ENCODE measurements at places on chromosomes 1 and 21. TPM values are rescaled to one million over a fixed set of nuclear protein-coding genes. Genes with fewer than 3 reads are reported as not detected.

DNA sequence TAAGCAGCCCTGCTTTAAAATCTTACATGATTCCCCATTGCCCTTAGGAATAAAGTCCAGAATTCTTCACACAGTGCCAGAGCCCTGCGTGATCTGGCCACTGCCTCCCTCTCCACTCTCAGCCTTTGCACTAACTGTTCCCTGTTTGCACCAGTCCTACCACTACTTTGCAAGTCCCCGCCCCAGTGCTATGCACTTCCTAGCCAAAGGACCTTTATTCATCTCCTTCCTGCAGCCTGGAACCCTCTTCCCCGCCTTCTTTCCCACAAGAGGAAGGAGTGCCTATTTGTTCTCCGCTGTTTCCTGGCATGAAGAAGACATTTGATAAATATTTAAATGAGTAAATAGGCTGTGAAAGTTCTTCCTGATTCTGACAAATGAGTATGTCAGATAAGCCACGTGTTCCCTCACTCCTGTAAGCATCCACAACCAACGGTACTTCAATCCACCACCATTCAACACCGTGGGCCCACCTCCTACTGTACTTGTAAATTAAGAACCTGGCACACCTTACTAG, 23.9 kb downstream of the CAPN8 start:
- H3K4me3 ChIP-seq = no peak overlapping the region
- DNase-seq = no peak
- H3K27me3 ChIP-seq = peaks cover 20% of the 10 kb centered on the region
- peaks cover 8% of the 10 kb centered on the region for H3K4me1 ChIP-seq
- H3K27ac ChIP-seq = no peak overlapping the region
- H3K36me3 ChIP-seq = peaks cover 5% of the 10 kb centered on the region

- no peak for DNase-seq
- no peaks in the 10 kb centered on the region for H3K27me3 ChIP-seq
- no peak overlapping the region for H3K27ac ChIP-seq
- H3K4me3 ChIP-seq = no peak overlapping the region
- no peaks in the 10 kb centered on the region for H3K4me1 ChIP-seq
- H3K36me3 ChIP-seq = peaks cover 3% of the 10 kb centered on the region
These were observed 71.4 kb downstream of the USP1 start for GRCh38 chr1:62508187-62508758.

DNA sequence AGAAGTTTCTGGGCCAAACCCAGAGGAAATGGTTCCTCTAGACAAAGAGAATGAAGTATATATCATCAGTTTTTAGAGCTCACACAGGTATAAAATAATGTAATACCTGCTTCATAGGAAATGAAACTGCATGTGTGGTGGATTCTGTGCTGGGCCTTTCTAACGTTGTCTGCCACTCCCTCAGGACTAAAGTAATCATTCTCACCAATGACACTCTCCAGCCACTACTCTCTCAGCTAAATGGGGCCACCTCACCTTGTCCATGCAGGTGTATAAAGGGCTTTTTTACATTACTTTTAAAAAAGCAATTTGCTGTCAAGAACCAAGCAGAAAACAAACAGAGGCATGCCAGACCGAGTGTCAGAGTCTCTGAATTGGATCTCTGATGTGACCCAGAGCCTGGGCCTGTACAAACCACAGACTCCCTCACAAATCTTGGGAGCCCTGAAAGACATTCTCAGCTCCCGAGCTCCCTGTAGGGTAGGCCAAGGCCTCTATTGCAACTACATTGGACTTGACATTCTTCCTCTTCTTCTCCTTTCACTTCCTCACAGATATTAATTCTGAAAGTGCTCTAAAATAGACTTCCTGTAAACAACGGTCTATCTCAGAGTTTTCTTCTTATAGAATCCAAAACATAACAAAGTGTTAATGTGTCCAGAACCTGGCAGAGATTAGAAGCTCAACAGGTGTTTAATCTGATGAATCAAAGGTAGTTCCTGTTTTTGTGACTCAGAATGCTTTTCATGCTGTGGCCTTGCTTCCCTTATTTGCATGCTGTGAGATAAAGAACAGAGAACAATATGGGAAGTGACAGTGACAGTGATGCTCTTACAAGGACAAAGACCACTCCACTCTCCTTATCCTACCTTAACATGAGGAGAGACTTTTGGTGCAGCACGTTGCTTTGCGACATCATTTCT, 8.6 kb downstream of the AIM2 start:
- peaks cover 47% of the 10 kb centered on the region for H3K4me1 ChIP-seq
- no peaks in the 10 kb centered on the region for H3K27me3 ChIP-seq
- peaks cover 62% of the 10 kb centered on the region for H3K36me3 ChIP-seq
- peak overlapping the region; percentile 16 for H3K4me3 ChIP-seq

DNA sequence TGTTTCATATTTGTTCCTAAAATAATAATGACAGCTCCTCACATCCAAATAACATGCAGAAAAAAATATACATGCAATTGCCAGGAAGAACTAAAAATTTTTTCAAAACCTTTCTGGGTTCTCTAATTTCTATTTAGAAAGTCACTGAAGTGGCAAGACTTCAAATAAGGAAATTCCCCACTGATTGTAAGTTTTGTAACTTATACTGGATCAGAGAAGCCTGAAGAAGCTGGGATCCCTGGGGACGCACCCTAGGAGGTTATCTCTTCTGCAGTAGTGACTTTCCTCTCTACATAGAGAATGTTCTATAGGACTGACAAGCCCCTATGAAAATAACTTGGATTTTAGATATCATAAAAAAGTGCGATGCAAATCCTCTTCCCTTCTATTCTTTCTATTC, 182.6 kb downstream of the MRPL39 start:
- H3K27me3 ChIP-seq = no peaks in the 10 kb centered on the region
- peak overlapping the region; percentile 87 for H3K27ac ChIP-seq
- peaks cover 10% of the 10 kb centered on the region for H3K36me3 ChIP-seq
- peak overlapping the region; percentile 63 for H3K4me3 ChIP-seq

GRCh38 chr1:168521401-168522000, 22.3 kb downstream of the XCL2 start:
- H3K4me1 ChIP-seq = peaks cover 45% of the 10 kb centered on the region
- H3K4me3 ChIP-seq = no peak overlapping the region
- peaks cover 6% of the 10 kb centered on the region for H3K36me3 ChIP-seq
- no peak for DNase-seq
- H3K27ac ChIP-seq = peak overlapping the region; percentile 63

DNA sequence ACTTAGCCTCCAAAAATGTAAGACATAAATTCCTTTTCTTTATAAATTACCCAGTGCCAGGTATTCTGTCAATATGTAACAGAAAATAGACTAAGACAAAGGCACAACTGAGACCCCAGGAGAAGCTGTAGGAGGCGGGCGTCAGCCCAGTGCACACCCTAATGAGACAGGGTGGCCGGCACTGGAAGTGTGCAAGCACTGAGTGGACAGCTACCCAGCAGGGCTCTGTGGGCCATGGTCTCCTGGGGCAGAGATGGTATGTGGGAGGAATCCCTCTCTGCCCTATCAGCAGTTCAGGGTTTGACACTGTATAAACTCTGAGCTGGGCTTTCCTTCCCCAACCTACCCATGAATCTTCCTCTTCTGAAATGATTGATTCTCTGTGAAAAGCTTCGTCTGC, 139.5 kb downstream of the GLIS1 start:
- DNase-seq = no peak
- no peaks in the 10 kb centered on the region for H3K27me3 ChIP-seq
- no peaks in the 10 kb centered on the region for H3K36me3 ChIP-seq
- H3K4me3 ChIP-seq = no peak overlapping the region

- no peak overlapping the region for H3K4me3 ChIP-seq
- DNase-seq = no peak
- no peaks in the 10 kb centered on the region for H3K27me3 ChIP-seq
- H3K4me1 ChIP-seq = no peaks in the 10 kb centered on the region
- no peak overlapping the region for H3K27ac ChIP-seq
- H3K36me3 ChIP-seq = no peaks in the 10 kb centered on the region
These were observed 20.9 kb upstream of the RGL1 start for GRCh38 chr1:183783767-183784637.

- no peak overlapping the region for H3K4me3 ChIP-seq
- H3K36me3 ChIP-seq = no peaks in the 10 kb centered on the region
These were observed 5.0 kb upstream of the KIAA0040 start for GRCh38 chr1:175197531-175197930.

GRCh38 chr1:243457363-243457982, 201.6 kb downstream of the SDCCAG8 start:
- H3K36me3 ChIP-seq = peaks cover 3% of the 10 kb centered on the region
- H3K27ac ChIP-seq = no peak overlapping the region
- no peak overlapping the region for H3K4me3 ChIP-seq
- DNase-seq = no peak
- H3K27me3 ChIP-seq = no peaks in the 10 kb centered on the region
- no peaks in the 10 kb centered on the region for H3K4me1 ChIP-seq

The CD53 gene
- total RNA-seq = 238 TPM

The SCNM1 gene
- 64.3 TPM for total RNA-seq

The NRDC gene
- 186 TPM for total RNA-seq

The C8A gene
- total RNA-seq = not detected

Data from activated CD4-positive, alpha-beta T cell treated with anti-CD3 and anti-CD28 coated beads for 36 hours (primary cell).